ENCODE measurements at places on chromosomes 7 and 10.

GRCh38 chr10:133438711-133439273 is 14.4 kb upstream of the SPRN start:
- no peak for DNase-seq

DNA sequence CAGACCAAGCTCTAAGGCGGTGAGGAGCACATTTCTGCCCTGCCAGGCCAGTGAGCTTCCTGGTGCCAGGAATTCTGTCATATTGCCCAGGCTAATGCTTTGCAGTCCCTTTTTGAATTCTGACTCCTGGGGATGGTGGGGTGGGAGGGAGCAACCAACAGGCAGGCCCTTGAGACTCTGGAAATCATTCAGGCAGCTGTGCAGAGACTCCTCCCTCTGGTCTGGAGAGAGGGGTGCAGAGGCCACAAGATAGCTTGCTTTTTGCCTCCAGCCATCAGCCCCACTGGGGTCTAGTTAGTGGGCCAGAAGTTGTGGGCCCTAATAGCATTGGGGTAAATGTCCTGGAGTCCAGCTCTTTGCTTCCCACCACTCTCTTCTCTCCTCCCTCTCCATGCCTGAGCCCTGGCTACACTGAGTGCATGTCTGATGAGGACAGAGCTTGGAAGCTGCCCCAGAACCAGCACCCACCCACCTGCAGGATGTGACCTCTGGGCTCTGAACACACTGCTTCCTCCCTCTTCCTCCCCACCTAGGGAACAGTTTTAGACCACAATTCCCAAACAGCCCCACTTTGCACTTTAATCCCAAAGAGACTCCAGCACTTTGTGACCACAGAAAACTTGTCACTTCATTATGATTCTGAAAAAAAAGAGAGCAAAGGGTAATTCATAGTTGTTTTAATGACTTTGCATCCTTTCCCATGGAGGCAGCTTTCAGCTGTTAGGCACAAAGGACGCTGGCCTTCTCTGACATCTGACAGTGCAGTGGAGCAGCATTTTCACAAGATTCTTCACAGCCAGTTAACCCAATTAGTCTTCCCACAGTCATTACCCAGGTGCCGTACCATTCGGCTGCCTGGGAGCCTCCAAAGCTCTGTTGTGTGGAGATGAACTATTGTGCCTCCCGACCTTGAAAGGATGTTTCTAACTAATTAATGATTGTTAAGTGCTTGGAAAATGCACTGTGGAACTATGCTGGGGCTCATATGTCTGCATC is 262.5 kb downstream of the TRIL start:
- no peak for DNase-seq

- no peak for DNase-seq
Measured at GRCh38 chr7:130943336-130943901, 209.4 kb upstream of the KLF14 start.

DNA sequence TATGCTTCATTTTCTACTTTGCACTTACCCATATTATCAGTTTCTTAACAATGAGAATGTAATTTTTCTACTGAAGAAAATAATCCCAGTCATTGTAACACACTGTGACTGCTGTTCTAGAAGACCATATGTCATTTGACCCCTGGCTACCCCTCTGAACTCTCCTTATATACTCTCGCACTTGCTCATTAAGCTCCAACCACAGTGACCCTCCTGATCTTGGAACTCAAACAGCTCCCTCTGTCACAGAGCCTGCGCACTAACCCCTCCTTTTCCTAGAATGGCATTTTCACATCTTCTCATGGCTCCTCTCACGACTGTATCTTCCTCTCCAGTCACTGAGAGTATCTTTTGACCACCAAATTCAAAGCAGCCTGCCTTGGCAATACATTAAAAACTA is 169.7 kb downstream of the CACNA2D1 start:
- no peak for DNase-seq

DNA sequence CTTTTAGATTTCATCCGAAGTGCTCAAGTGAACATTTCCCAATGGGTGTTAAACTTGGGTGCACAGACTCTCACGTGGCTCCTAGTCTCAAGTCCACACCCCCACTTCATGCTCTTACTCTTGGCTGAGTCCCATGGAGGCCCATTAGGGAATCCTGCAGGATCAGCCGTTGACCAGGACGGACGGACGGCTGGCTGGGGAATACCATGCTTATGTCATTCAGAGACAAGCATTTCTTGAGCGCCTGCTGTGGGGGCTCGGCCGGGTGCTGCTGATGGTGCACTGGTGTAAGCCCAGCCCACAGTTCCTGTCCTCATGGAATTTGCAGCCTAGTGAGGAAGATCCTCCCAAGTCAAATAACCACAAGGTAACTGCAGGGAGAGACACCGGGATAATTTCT is 44.7 kb downstream of the PITRM1 start:
- no peak for DNase-seq

GRCh38 chr10:61991166-61991565 is 89.7 kb downstream of the ARID5B start:
- no peak for DNase-seq

DNA sequence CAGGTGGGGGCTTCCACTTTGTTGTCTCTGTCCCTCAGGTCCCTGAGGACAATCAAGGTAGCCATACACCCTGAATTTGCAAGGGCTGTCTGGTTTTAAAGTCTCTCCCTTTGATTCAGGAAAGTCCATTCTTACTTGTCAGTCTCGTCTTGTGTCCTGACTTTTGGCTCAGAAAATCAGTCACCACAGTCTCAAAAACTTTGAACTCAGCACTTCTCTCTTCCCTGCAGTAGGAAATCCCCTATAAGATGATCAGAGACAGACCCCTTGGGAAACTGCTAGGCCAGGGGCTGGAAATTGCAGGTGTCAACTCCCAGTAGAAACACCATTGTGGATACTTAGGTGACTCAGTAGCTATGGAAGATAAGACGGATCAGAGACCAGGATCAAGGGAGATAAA is 73.1 kb downstream of the CDC123 start:
- no peak for DNase-seq

- DNase-seq: no peak
Measured at GRCh38 chr10:13346283-13347042, 1.6 kb downstream of the SEPHS1 start.

GRCh38 chr7:84949067-84949466 is 237.8 kb downstream of the SEMA3D start:
- no peak for DNase-seq

DNA sequence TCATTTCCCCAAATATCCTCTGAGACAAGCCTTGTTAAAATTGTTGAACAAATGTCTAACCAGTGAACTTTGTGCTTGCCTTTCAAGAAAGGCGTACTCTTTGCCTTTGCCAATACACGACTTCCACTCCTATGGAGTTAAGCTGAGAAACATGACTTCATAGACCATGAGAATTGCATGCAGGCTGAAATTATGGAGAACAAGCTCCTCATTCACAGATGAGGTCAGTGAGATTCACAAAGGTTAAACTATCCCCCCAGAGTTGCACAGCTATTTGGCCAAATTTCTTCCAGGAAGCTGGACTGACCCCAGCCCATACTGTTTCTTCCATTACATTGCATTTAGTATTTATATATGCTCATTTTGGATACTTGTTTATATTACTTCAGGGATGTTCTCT is 221.4 kb upstream of the SEMA3C start:
- DNase-seq: no peak

DNA sequence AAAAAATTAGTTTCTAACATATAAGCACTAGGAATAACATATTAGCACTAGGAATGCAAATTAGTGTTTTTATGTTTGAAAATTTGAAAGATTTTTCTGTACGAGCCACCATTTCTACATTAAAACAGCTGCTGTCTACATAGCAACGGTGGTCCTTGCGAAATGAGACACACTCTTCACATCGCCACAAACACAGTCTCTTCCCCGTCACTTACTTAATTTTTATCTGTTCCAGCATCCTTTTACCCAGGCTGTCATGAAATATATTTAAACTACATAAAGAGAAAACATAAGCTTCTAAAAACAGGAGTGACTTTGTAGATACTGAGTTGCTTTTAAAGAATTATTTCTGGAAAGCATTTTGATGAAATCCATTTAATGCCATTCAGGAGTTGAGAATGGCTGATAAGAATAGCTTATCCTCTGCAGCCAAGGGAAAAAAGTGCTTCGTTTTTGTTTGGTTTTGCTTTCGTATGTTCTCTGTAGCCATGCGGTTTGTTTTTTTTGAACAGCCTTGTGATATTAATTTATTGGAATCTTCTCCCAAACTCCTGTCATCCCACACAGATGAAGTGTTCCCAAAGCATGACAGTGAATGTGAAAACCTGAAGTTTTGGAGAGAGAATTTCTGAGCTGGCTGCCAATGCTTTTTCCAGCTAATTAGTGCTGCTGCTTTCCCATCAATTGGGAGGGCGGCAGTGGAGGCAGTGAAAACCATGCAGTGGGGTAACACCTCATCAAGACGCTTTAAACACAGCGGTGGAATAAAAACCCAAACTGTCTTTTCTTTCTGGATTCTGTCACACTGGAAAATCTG is 603.7 kb upstream of the ADARB2 start:
- no peak for DNase-seq

- DNase-seq: no peak
Measured at GRCh38 chr7:2627258-2628129, 4.3 kb upstream of the TTYH3 start.

GRCh38 chr7:151410405-151411390 is 860 bp upstream of the WDR86 start:
- DNase-seq: peak; percentile 55

DNA sequence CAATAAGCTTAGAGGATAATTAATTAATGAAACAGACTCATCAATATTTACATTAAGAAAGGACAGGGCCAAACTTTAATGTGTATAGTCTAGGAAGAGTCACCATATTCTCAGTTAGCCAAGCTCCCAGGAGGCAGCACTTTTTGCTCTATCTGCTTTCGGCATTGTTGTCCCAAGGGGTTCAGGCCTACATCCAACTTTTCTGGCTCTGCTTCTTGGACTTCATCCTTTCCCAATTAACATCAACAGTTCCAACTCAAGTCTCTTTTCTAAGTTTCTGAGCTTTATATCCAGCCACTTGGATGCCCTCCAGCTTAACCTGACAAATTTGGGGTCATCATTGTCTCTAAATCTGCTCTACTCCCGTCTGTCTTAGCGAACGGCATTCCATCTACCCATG is 42.8 kb downstream of the GLI3 start:
- DNase-seq: no peak

- no peak for DNase-seq
Measured at GRCh38 chr10:94016727-94017714, 23.3 kb downstream of the PLCE1 start.

GRCh38 chr7:36355490-36355889 is 34.2 kb upstream of the ANLN start:
- no peak for DNase-seq

- DNase-seq: no peak
Measured at GRCh38 chr10:72935361-72935760, 19.2 kb downstream of the PLA2G12B start.

DNA sequence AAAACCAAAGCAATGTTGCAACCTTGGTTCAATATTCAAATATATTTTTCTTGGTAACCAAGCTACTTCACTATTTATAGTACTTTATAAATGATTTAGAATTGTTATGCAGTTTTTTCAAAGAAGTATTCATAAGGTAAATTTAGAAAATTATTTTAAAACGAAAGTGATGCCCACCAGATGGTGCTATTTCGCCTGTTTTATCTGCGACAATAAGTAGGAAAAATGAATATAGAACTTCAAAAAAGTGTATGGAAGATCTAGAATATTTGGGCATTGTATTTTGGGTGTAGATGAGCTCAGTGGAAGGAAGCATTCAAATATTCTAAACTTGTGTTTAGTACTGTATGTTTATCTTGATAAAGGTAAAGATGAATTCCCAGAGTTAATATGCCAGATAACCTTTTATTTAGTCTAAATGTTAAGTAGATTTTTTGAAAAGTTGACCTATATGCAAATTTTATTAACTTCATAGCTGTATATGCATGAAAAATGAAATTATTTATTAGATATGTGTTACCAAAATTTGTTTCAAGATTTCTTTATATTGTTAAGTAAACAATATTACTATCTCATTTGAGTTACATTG is 93.2 kb downstream of the ADK start:
- DNase-seq: no peak

GRCh38 chr7:71935674-71936073 is 476.5 kb downstream of the CALN1 start:
- no peak for DNase-seq

DNA sequence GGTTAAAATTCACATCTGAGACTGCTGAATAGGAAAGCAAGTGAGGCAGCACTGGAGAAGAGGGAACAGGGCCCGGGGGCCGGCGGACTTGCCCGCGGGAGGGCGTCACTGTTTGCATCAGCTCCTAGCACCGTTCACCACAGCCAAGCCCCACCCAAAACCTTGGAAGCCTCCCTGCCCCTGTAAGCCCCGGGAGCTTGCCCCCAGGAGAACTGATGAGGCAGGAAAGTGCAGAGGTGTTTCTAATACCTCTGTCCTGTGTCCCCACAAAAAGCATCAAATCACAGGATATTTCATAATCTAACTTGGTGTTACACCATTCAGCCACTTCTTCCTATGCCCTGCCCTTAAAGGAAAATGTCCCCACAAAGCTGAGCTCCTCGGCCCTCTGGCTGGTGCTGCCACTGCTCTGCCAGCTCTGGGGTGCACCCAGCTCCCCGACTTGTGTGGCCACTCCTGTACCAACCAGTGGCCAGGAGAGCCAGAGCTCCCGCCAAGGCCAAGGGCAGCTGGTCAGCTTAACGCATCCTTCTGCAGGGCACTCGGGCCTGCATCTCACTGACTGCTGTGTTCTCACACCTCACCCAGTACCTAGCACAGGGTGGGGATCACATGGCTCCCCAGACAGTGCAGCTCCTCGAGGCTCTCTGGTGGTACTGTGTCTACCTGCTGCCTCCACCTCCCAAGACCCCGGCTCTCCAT is 47.3 kb upstream of the CNPY1 start:
- no peak for DNase-seq

DNA sequence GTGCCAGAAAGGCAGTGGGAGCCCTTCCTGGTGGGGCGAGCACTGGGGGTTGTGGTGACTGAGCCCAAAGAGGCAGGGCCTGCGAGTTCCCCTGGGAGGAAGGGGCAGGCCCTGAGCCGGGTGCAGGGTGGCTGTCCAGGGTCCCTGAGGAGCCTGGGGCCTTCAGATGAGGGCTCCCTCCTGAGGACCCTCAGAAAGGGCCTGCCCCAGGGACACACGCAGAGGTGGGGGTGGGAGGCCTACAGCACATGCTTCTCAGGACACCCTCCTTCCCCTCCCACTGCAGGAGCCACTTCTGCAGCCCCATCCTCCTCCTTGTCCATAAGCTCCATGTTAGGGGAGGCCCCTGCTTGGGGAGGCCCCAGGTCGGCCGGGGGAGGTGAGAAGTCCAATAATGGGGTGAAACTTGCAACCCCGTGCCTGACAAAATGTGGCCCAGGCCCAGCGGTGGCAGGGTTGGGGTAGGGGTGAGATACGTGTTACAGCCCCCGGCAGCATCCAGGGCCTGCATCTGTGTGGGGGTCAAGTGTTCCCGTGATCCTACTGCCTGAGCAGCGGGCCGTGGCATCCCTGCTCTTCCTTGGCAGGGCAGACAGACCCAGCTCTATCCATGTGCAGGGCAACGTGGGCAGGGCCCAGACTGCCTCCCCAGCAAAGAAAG is 31.8 kb upstream of the RET start:
- DNase-seq: no peak
